NCI-H226 (cell line): ENCODE measurements at places on chromosomes 4 and X.

GRCh38 chr4:122764821-122765215, 32.3 kb downstream of the BBS12 start:
- peak; percentile 70 for DNase-seq

DNA sequence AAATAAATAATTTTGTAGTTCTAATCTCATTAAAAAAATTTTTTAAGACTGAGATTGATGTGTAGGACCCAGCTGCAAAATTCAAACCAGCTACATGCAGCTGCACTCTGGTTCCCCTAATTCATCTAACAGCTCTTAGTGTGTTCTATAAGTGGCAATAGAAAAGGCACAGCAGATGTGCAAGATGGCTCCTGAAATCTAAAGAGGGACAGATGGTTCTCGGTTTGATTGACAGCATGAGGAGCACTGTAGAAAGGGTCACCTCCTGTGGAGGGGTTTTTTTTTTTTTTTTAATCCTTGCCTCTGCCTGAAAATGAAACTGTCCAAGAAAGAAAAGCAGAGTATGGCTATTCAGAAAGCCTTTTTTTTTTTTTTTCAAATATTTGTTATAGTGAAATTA, 16.9 kb upstream of the OCIAD1 start:
- no peak for DNase-seq

- DNase-seq: peak; percentile 63
Observed at GRCh38 chr4:40055863-40056715, 561 bp upstream of the N4BP2 start.

DNA sequence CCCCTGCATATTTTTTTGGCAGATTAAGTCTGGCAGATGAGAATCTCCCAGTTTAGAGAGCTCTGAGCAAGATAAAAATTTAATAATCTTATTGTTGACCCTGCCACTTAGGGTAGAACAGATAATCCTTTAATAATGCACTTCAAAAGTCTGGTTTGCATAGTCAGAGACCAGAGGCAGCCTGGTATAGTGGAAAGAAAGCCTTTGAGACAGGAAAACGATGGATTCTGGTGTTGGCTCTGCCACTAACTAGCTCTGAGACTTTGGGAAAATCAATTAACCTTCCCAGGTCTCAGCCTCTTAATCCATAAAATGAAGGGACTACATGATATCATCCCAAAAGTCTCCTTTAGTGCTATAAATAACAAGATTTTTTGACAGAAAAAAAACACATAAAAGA, 824.5 kb downstream of the STIM2 start:
- DNase-seq: no peak

- no peak for DNase-seq
Observed at GRCh38 chrX:2714551-2714950, 23.5 kb downstream of the CD99 start.
